NCI-H1105 (cell line): ENCODE measurements at places on chromosomes 2 and 18.

GRCh38 chr2:28354920-28355520, 37.6 kb upstream of the FOSL2 start:
- DNase-seq, result no peak

GRCh38 chr2:23745068-23745725, 181.7 kb downstream of the ATAD2B start:
- no peak for DNase-seq

DNA sequence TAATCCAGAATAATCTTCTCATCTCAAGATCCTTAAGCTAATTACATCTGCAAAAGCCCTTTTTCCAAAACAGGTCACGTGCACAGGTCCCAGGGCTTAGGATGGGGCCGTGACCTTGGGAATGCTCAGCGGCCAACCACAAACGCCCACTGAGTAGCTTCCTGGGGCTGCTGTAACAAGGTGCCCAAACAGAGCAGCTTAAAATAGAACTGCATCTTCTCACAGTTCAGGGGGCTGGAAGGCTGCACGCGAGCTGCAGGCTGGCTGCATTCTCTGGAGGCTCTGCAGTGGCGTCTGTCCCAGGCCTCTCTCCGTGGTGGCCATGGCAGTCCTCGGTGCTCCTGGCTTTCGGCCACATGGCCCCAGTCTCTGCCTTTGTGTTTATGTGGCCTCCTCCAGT, 31.9 kb downstream of the ADI1 start:
- no peak for DNase-seq

- no peak for DNase-seq
Observed at GRCh38 chr2:238381341-238382115, 45.2 kb upstream of the ASB1 start.

DNA sequence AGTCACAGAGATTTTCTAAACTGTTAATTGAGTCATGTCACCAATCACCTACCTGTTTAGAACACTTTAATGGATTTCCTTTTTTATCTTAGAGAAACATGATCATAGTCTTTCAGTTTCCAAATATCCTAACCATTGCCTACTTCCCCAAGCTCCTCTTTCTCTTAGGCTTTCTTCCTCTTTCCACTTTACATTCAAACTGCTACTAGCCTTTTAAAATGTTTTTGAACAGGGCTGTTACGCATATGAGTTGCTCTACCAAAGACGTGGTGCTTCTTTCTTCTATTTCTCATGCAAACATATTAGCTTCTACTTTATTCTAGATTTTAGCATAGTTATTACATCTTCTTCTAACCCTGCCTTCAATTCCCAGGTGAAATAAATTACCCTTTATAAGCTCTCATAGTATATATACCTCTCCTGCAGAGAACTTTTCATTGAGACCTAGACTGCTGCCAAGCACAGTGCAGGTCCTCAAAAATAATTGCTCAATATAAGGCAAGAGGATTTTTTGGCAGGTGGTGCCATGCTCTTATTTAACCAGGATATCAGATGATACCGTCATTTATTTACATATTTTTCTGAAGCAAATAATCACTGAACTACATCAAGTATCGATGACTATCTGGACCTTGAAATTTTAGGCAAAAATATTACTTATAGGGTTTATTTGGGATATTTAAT, 937.1 kb downstream of the TSN start:
- peak; percentile 52 for DNase-seq

DNA sequence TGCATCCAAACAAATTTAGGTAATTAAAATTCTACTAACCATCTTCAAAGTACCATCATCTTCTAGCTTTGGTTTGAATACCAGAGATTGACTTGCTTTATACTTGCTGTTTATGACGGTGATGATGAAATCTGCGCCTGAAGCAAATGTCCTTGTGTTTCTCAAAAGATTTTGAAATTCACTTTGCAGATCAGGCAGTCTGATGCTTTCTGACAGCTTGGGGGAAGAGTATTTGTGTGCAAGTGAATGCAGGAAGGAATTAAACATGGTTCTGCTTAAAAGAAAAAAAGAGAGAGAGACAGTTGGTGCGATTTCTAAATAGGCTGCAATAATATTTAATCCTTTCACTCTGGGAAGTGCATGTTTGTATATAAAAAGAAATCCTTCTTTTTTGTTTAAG, 29.6 kb downstream of the CSRNP3 start:
- no peak for DNase-seq
